Stimulated activated CD8-positive, alpha-beta memory T cell treated with anti-CD3 and anti-CD28 coated beads, Interleukin-7, amount 100 ng/mL, for 1 hour (primary cell): ENCODE measurements at places on chromosomes 7 and 10.

DNA sequence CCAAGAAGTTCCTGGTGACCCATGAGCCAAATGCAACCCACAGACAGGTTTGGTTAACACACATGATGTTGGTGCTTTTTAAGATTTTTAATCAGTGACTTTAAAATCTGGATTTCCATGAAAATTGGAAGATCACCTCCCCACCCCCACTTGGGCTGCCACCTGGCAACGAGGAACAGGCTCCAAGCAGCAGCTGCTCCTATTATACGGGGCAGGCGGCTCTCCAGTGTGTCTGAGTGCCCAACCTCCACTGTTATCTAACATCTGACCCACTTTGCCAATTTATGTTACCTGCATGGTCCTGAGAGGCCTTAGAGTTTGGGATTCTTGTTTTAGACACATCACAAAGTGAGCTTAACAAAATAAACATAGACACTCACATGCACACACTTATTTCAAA lies 56.4 kb downstream of the SGMS1 start:
- DNase-seq = no peak

- no peak for DNase-seq
Observed at GRCh38 chr10:17708821-17709220, 43.2 kb upstream of the TMEM236 start.

DNA sequence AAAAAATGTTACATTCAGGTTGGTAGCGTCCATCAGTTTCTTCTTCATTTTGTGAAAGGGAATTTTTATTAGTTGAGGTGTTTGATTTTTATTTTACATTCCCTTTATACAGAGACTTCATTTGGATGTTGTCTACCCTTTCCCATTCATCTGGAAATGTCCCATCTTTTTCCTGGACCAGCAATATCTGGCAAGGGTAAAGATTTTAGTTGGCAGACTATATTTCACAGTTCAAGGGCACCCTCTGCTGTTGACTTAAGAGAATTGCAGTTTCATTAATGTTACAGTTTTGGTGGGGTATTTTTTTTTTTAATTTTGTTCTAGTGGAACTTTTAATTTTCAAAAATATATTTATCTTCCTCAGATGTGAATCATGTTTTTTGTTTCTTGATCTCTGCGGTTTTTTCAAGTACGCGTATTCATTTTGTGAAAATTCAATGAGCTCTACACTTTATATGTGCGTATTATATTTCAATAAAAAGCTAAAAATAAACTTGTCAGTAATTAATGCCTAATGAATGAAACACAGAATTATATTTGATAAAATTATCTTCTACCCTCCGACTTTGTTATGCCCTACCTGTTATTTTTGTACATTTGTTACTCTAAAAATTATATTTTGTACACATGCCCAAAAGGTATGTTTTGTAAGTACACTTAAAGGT lies 97.9 kb upstream of the KLF14 start:
- no peak for DNase-seq

GRCh38 chr10:29028486-29028885 lies 260.4 kb upstream of the LYZL1 start:
- DNase-seq = no peak

- DNase-seq = no peak
Observed at GRCh38 chr10:102815790-102816549, 21.2 kb downstream of the CYP17A1 start.

GRCh38 chr7:28036696-28037095 lies 143.9 kb downstream of the JAZF1 start:
- no peak for DNase-seq

GRCh38 chr7:4775848-4776623 lies 613 bp downstream of the AP5Z1 start:
- peak; percentile 19 for DNase-seq

DNA sequence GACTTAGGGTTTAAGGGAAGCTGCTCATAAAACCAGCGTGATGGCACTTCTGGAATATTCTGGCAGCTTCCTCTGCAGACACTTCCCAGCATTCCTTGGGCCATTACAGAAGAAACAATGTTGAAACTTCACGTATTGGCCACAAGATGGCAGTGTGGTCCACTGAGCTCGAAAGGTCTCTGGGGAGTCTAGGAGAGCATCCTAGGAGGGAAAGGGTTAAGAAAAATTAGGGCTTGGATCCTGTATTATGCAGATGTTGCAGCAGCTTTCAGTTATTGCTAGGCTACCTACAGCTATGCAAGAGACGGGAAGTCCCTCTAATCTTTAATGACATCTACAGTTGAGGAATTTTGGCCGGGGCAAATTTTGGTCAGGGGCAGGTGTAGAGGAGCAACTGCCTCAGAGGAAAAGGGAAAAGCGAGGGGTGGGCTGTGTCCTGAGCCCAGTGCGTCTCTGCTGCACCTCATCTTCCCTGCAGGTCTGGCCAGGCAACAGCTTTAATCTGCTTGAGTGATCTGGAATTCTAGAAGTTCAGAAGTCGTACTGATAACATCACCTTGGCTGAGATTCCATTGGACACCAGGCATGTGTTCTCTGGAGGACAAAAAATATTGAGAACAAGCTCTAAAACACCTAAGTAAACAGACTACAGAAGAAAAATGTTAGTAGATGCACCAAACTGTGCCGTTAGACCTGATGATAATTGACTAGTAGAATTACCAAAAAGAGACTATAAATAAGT lies 220.8 kb upstream of the PRSS58 start:
- DNase-seq = no peak

DNA sequence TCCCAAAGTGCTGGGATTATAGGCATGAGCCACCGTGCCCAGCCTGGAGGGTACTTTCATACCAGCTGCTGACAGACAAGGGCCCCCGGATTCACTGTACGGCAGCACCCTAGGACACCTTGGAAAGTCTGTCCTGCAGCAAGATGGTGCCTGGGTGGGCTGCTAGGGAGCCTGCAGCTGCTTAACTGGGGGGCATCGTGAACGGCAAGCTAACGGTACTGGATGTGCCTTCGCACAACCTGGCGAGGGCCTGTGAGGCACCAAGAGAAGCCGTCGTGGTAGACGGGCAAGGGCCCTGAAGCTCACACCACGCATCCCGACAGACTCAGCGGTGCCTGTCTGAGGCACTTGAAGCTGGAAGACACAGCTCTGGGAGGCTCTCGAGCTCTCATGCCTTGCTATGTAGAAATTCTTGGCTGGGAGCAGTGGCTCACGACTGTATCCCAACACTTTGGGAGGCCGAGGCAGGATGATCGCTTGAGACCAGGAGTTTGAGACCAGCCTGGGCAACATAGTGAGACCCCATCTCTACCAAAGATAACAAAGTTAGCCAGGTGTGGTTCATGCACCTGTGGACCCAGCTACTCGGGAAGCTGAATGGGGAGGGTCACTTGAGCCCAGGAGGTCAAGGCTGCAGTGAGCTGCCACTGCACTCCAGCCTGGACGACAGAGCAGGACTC lies 9.4 kb downstream of the BRAT1 start:
- no peak for DNase-seq

GRCh38 chr10:43174969-43175368 lies 36.7 kb downstream of the CSGALNACT2 start:
- DNase-seq = no peak

GRCh38 chr7:159025161-159025779 lies 119.4 kb downstream of the VIPR2 start:
- no peak for DNase-seq

DNA sequence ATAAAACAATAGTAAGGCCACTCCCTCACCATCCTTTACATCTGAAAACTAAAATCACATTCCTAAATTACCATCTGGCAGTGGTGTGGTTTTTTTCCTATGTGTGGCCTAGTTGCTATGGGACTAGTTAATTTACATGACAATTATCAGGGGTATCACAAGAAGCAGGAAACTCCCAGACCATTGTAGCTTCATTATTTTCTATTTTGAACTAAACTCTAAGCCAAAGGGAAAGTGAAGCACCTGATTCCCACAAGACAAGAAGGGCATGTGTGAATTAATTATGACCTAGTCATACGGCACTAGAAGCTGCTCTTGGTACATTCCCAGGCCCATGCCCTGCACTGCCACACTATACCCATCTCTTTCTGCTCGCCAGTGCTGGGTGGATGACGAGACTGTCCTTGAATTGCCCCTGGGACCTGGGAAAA lies 103.4 kb downstream of the ATXN7L1 start:
- no peak for DNase-seq

DNA sequence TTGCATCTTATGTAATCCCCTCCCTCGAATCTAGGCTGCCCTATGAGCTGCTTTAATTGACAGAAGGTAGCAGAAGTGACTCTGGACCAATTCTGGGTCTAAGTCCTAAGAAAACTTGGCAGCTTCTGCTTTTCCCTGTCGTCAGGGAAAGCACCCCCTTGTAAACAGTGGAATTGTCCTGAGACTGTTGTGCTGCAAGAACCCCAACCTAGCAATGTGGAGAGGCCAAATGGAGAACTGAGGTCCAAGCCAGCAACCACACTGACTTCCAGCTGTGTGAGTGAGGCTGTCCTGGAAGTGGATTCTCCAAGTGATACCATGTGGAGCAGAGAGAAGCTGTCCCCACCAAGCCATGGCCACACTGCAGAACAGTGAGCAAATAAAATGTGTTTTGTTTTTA lies 75.5 kb downstream of the ARHGAP22 start:
- no peak for DNase-seq

DNA sequence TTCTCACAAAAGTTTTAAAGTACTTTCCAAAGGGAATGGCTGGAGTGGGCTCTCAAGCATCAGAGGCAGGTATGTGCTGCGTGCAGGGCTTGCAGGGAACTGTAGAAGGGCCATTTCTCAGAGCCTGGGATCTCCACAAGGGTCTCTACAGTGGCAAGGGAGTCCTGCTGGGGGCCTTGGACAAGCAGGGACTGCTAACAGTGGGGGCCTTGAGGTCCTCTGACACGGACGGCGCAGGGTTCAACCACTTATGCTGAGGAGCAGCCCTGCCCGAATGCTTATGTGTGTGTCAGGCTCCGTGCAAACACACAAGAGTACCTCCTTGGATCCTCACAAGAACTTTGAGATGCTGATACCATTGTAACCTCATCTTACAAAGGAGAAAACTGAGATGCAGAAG lies 342.1 kb upstream of the COBL start:
- DNase-seq = no peak

DNA sequence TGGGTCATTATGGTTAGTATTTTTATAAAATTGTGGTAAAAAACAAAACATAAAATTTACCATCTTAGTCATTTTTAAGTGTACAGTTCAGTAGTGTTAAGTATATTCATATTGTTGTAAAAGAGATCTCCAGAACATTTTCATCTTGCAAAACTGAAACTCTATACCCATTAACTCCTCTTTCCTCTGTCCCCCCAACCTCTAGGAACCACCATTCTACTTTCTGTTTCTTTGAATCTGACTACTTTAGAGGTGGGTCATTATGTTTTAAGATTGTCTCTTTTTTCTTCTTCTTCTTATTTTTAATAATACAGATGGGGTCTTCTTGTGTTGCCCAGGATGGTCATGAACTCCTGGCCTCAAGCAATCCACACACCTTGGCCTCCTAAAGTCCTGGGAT lies 84.1 kb downstream of the DOCK4 start:
- no peak for DNase-seq

DNA sequence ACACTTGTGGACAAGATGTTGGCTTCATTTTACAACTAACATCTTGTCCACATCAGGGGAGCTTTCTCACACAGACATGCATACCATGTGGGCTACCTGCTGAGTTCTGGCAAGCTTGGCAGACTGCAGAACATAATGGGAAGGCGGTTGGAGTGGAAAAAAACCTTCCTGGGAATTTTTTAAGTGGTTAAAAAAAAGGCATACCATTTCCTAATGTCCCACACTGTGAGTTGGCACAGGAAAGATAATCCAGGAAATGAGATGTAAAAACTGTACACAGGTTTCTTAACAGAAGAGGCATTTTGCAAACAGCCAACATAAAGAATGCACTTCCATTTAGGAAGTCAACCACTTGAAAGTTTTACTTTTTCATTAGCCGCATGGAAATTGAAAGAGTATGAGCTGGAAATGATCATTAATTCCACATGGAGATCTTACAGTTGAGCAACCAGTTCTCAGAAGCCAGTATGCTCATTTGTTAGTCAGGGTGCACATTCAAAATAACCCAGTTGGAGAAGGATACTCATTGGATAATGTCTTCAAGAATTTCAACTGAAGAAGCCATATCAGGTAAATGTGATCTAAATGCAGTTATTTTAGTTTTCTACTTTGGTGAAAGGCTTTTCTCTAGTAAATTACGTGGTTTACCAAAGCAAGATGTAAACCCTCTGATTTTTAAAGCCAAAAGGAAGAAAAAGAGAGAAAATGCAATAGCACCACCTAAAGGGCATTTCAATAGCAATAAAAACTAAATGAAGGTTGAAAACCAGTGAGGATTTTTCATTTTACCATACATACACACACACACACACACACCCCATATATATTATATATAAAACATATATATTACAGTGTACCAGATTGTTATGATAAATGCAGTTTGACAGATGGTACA lies 194.0 kb downstream of the TAX1BP1 start:
- no peak for DNase-seq

GRCh38 chr10:62589689-62590088 lies 214.8 kb upstream of the ADO start:
- no peak for DNase-seq

- DNase-seq = no peak
Observed at GRCh38 chr7:38066391-38066790, 111.7 kb upstream of the STARD3NL start.

GRCh38 chr7:86372262-86372661 lies 271.4 kb upstream of the GRM3 start:
- DNase-seq = no peak

DNA sequence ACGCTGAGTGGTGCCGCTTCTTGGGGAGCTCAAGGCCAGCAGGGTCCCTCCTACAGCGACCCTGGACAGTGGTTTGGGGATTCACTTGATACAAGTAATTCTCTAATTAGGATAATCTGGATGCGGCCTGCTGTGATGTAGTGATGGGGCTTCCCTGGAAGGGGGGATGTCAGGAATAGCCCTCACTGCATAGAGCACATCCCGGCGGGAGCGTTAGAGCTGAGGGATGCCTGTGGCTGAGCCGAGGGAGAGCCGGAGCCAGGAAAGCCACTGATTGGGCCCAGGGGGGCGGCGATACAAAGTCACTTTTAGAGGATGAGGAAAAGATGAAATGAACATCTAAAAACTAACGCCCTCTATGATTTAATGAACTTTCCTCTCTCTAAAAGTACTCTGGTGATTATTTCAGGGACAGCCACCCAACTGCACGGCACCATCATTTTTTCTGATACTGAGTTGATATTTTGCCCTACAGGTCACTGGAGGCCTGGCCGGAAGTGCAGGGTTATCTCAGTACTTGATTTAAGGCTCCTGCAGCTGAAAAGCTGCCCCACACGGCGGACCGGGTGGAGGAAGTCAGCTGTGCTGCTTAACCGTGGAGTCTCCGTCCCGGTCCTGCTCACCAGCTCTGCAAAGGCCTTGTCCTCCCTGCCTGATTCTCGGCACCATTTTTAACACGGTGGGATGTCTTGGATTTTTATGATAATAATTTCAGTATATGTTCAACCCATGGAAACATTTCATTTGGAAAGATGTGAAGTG lies 518.8 kb downstream of the DNAJB6 start:
- DNase-seq = no peak

DNA sequence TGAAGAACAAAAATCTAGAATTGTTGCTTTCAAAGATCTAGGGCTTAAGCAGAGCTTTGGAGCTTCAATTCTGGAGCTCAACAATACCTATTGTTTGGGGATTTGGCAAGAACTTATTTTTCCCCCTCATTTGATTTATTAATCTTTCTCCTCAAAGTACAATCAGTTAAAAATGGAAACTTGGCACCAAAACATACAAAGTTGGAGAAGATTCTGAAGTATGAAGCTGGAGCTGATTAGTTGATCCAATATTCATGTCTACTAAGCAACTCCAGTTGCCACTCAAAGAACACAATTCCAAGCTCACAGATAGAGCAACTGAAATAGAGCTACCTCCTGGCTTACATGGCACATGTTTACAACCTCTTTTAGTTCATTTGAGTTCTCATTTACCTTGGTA lies 3.8 kb downstream of the FAM13C start:
- no peak for DNase-seq
